Liver (tissue), 10 donors: ENCODE measurements at places on chromosomes 1 and 21.

- DNase-seq: peak; percentile 68
Observed at GRCh38 chr1:231420959-231421545, 1.0 kb downstream of the EGLN1 start.

DNA sequence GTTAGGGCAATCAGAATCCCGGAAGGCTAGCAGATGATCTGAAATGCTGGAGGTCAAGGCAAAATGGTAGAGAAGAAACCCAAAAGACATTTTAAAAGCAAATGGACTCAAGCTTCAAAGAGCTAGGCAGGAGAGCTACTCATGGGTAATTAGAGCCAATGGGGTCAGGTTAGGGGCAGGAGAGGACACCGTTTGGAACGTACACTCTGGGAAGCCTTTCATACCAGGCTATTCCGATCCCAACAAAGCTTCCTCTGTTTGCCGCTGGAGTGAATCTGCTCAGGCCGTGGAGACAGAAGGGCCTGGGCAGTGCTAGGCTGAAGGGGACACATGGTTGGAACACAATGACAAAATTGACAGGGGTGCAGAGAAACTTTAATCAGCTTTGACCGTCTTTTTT lies 346.6 kb downstream of the RPS6KC1 start:
- no peak for DNase-seq

- no peak for DNase-seq
Observed at GRCh38 chr1:226664413-226665101, 74.5 kb downstream of the ITPKB start.

GRCh38 chr21:42093991-42094421 lies 22.9 kb downstream of the UMODL1 start:
- DNase-seq: no peak

DNA sequence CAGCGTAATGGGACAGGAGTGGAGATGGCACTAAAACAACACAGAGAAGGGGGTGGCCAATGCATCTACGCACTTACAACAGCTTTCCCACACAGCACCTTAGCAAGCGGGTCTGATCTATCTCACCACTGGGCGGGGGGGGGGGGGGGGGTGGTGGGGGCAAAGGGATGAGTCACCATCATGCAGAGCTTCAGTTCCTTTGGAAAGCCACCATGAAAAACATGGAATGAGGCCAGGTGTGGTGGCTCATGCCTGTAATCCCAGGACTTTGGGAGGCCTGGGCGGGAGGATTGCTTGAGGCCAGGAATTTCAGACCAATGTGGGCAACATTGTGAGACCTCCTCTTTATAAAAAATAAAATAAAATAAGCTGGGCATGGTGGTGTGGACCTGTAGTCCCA lies 47.2 kb downstream of the KLHDC7A start:
- peak; percentile 2 for DNase-seq

GRCh38 chr1:63442141-63442475 lies 74.7 kb downstream of the ALG6 start:
- no peak for DNase-seq

DNA sequence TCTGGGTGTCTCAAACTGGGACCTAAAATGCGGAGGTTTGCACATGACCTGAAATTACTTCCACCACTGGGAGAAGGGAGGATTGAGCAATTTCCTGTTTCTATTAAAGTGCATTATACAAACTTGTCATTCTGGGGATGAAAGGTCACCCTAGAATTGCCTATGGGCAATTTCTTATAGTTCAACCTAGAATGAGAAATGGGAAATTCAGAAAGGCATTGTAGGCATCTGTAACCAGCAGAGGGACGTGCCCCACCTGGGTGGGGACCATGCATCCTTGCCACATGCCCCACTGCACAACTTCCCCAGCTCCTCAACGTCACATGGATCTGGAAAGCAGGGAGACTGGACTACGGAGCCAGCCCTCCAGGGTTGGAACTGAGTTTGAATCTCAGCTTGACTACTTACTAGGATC lies 47.0 kb downstream of the MRPL39 start:
- no peak for DNase-seq

GRCh38 chr1:54955359-54955758 lies 25.1 kb upstream of the TMEM61 start:
- no peak for DNase-seq

DNA sequence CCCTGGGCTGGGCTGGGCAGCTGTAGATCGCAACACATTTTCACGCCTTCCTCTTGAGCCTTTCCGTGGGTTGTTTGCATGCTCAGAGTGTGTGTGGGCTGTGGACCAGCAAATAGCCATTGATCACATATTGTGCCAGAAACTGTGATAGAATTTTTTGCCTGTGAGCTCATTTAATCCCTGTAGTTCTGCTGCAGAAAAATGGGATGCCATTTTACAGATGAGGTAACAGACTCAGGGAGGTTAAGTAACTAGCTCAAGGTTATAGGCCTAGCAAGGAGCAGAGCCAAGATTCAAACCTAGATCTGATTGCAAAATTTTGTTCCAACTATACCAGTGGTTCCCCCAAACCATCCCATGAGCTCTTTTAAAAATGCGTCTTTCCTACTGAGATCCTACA lies 10.5 kb downstream of the SPATA46 start:
- DNase-seq: no peak

- DNase-seq: peak; percentile 85
Observed at GRCh38 chr1:28877132-28877781, 37.1 kb upstream of the EPB41 start.
